ENCODE measurements at places on chromosomes 3 and 15.
A peak's percentile ranks its signal among the peaks of the same experiment; 100 is the strongest.

DNA sequence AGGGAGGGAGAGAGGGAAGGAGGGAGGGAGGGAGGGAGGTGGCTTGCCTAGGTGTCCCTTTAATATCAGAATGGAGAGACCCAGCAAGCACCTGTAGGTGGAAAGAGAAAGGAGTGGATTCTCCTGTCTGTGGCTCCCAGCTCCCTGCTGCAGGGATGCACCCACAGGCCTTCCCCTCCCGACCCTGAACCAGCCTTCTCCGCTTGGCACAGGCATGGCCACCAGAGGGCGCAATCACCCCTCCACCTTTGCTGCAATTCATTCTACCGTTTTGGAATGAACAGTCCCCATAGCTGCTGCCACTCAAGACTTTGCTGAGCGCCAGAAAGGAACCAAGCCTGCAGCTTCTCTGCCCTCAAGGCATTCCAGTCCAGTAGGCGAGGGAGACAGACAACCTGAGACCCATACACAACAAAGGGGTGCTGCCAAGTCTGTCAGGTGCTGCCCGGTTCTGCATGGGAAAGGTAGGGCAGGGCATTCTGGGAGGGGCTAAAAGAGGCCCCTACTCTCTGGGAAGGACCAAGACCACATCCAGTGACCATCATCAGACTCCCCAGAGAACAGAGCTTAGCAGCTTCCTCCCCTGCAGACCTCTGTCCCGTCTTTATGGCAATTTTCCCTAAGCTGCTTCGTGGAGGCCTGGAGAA is 4.9 kb downstream of the TLR9 start:
- peak; percentile 24 for DNase-seq

GRCh38 chr3:140244893-140245292 is 309.9 kb downstream of the CLSTN2 start:
- no peak for DNase-seq

- no peak for DNase-seq
These were observed 238.7 kb upstream of the HES1 start for GRCh38 chr3:193897288-193897687.

GRCh38 chr15:66284271-66284670 is 9.1 kb upstream of the DIS3L start:
- DNase-seq = no peak

- DNase-seq = no peak
These were observed 7.1 kb downstream of the ITGA11 start for GRCh38 chr15:68424754-68425390.

DNA sequence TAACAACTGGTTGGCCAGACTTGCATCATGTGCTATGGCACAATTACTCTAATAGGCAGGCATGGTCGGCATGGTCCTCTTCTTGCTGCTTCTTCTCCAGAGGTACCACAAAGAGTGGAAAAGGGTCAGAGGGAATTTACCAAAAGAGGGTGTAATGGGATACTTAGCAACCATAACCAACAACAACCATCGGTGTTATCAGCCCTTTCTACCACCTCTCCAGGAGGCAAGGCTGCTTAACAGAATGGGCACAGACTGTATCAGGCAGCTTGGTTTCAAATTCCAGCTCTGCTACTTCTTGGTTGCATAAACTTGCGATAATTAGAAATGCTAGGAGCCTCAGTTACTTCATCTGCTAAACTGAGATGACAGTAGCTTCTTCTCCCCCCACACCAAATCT is 284.6 kb upstream of the CRBN start:
- DNase-seq = no peak

DNA sequence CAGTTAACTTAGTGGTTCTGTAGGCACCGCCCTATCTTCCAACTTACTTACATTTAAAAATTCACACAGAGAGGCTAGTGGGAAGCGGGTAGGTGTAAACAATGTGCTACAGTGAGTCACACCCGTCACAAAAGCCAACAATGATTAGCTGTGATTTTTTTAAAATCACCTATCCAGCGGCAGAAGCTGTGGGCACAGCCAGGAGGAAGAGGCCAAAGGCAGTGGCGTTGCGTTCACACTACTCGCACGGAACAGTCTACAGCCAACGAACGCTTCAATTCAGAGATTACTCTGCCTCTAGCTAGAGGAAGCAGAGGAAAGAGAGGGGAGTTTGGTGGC is 2.5 kb upstream of the NLGN1 start:
- DNase-seq = no peak

GRCh38 chr3:43620831-43621655 is 768 bp downstream of the ANO10 start:
- no peak for DNase-seq

GRCh38 chr3:99945328-99945995 is 127.8 kb downstream of the CMSS1 start:
- no peak for DNase-seq

DNA sequence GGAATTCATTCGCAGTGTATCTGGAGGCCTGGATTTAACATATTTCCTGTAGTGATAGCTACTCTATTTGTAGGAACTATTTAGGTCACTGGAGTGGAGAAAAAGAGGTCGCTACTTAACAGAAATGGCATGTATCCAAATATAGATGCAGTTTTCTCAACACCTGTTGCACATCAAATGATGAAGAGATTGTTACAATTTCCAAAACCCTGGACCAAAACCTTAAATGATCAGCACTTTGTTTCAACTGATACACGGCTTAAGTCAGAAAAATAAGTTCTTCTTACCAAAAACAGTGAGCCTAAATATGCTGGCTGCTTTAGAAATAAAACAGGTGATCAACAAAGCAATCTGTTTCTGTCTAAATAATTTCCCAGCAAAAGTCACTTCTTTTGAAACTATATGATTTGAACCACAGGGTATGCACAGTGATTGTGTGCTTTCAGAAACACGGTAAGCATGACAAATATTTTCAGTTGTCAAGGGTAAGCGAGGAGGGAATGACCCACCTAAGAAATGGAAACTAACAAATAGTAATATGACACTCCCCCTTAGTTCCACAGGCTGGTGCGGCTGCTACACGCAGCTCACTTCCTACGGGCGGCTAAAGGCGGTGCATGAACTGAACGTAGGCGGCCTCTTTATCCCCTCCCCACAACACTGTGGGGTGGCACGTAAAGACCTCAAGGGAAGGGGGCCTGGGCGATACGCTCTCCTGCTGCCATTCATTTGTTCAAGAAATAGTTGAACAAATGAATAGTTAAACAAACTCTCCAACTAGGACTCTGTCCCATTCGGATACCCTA is 1.1 kb downstream of the EHD4 start:
- peak; percentile 33 for DNase-seq

DNA sequence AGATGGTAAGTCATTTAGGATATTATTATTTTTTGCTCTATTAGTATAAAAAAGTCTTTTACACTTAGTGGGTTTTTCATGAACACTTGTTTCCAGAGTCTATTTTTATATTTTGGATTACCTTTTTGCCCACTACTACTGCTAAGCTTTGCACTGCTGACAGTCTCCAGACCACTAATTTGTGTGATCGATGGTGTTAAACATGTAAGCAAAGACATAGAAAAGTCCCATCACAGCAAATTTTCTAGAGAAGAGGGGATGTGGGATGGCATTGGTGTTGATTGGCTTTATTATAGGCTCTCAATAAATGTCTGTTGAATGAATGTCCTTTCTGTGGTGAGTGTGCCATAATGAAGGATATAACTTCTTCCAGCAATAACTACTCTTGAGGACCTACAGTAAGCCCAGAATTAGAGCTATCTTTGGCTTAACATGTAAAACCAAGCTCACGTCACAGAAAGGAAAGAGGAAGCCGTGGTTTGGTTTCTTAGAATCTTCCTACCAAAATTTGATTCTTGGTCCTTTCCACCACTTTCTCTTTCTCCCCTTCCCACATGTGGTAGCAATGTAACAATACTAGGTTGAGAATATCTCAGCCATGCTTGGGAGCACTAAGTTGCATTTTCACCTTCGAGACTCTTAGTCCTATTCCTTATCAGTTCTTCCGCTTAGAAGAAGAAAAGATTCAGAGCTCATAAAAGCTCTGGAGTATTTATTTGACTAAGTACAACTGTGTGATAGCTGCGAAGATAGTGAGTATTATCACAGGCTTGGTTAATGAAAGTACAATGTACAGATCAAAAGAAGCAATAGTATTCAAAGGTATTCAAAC is 90.6 kb upstream of the UMPS start:
- DNase-seq = no peak

- DNase-seq = no peak
These were observed 13.3 kb upstream of the LRRK1 start for GRCh38 chr15:100905850-100906249.

DNA sequence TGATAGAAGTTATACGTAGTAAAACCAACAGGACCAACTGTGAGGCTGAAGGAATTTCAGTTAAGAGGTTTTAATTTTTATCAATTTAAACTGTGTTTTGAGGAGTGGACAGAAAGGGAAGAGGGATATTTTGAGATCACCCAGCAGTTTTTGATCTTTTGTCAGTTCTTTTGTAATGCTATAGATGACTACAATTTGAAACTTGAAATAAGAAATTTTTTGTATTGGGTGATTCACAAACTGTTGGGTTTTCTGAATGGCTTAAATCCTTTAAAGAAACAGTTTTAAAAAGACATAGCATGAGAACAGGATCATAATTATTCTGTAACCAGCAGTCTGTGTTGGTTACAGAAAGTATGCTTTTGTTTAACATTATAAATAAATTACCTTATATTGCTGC is 67.4 kb downstream of the TCF12 start:
- no peak for DNase-seq

GRCh38 chr3:21500834-21501233 is 250.2 kb downstream of the ZNF385D start:
- no peak for DNase-seq

DNA sequence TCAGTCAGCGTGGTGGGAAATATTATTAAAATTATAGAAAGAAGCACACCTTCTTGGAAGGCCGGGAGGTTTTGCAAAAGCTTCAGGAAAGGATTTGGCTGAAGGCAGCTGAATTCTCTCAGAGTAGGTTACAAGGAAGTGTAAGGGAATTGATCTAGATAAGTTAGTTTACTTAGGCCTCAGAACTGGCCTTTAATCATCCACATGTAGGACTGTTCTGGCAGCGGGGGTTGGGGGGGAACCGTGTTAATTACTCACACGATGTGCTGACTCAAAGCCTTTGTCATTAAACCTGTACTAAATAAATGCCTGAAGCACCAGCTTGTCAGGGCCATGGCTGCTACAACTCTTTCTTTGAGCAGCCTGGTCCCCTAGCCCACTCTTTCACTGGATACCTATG is 12.8 kb downstream of the ASB14 start:
- DNase-seq = no peak

- DNase-seq = no peak
These were observed 193.6 kb upstream of the SATB1 start for GRCh38 chr3:18618723-18619122.

GRCh38 chr3:126522363-126522788 is 1.6 kb upstream of the CHST13 start:
- DNase-seq = peak; percentile 68

- DNase-seq = no peak
These were observed 149.6 kb upstream of the RGMA start for GRCh38 chr15:93238641-93239040.

GRCh38 chr3:59876533-59877062 is 826.8 kb upstream of the CFAP20DC start:
- DNase-seq = no peak

DNA sequence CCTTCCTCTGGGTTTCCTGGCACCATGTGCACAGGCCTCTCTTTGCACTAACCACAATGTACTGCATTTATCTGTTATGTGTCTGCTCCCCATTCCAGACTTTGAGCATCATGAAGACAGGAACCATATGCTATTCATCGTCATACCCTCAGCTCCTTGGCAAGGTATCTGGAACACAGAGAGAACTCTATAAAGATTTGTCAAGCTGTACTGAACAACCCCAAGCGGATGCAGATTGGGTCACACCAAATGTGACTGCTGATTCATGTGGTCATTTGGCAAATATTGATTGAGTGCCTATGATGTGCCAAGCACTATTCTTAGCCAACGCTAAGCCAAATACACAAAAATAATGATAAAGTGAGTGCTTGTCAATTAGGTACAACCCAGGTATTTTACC is 7.5 kb upstream of the MEGF11 start:
- DNase-seq = no peak

DNA sequence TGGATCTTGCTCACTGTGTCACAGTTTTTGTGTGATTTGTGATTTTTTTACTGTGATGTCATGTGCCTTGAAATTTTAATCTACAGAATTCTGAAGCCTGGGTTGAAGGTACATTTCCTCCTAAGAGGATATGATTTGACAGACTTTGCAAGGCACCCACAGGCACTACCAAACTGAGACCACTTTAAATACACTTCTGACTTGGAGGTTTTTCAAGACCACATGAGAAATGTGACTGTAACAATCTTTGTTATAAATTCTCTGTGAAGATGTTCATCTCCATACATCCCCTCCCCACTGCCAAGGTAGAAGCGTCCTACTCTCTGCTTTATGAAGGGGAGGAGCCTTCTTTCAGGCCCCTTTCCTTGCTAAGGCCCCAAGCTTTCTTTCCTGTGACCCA is 22.8 kb downstream of the UBXN7 start:
- DNase-seq = no peak

DNA sequence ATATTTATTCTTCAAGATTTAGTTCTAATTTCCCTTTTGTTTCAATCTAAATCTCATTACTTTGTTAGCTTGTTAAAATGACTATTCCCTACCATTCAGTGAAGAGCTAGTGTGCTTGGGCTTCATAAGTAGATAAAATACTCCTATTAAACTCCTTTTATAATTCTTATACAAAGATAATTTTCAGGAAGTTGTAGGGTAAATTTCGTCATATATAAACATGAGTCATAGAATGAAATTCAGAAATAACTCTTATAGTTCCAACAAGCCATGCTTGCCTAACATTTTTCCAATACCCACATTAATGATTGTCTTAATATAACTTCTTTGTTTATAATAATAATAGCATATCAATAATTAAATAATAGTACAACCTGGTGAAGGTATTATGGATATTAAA is 407.3 kb downstream of the NAALADL2 start:
- no peak for DNase-seq

Measured in NCI-H1105 (cell line).